NCI-H1694 treated with DMSO at 0.1 percent for 48 hours (cell line): ENCODE measurements at places on chromosomes 16 and 17.
A peak's percentile ranks its signal among the peaks of the same experiment; 100 is the strongest.

- no peak for DNase-seq
Observed at GRCh38 chr16:50446861-50447260, 78.1 kb upstream of the BRD7 start.

DNA sequence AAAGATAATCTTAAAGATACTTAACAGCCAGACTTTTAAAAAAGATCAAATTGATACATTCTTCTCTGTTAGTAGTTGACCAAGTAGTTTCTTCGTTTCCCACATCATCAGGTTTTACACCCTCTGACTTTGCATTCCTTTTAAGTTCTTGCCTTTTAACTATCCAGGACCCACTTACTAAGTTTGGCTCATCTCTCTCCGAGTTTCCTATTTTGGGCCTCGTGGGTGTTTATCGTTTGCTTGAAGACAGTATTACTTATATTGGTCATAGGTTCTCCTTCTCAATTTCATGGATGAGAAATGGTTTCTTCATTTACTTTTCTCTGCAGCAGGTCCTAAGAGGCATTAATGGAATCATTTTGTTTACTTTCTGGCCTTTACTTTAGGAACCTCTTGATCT lies 43.2 kb downstream of the RPA1 start:
- DNase-seq = no peak

DNA sequence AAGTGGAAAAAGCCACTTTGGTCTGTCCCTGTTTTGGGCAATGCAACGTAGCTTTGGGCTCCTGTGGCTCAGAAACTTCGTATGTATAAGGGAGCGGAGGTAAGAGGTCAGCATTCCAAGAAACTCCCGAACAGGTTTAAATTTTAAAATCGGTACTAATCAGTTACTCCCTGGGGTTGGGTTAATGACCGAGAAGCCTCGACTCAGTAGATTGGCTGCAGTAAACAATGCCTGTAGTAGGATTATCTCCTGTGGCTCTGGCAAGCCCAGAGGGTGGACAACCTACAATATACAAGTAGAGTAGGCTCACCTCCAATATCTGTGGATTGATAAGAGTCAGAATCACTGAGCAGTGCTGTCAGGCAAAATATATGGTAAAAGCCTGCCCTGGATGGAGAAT lies 1.6 kb upstream of the GNA13 start:
- no peak for DNase-seq

- DNase-seq = no peak
Observed at GRCh38 chr17:63116228-63116627, 150.2 kb downstream of the TANC2 start.

- peak; percentile 81 for DNase-seq
Observed at GRCh38 chr16:85615852-85616606, 2.9 kb downstream of the GSE1 start.

DNA sequence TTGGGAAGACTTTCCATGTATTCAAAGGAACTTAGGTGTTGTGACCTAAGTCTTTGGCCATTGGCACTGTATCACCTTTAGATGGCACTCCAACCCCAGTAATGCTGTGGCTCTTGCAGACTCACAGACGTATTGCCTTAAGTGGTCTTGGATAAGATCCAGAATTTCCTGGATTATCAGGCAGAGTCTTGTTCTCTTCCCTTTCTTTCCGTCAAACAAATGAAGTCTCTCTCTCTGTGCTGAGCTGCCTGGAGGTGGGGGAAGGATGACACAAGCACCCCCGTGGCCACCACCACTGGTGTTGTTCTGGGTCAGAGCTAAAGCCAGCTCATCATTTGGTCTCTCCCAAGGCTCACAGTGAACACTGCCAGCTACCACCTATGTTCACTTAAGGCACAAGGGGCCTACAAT lies 789.9 kb upstream of the KIF2B start:
- DNase-seq = peak; percentile 46
